Epithelial cell of proximal tubule (primary cell): ENCODE measurements at places on chromosomes 5 and 9.

GRCh38 chr5:113218200-113218599 is 216.6 kb downstream of the TSSK1B start:
- DNase-seq, result no peak

GRCh38 chr9:108093773-108094675 is 604.5 kb upstream of the KLF4 start:
- peak; percentile 88 for DNase-seq

GRCh38 chr9:121807823-121808278 is 156.4 kb downstream of the DAB2IP start:
- DNase-seq, result no peak

DNA sequence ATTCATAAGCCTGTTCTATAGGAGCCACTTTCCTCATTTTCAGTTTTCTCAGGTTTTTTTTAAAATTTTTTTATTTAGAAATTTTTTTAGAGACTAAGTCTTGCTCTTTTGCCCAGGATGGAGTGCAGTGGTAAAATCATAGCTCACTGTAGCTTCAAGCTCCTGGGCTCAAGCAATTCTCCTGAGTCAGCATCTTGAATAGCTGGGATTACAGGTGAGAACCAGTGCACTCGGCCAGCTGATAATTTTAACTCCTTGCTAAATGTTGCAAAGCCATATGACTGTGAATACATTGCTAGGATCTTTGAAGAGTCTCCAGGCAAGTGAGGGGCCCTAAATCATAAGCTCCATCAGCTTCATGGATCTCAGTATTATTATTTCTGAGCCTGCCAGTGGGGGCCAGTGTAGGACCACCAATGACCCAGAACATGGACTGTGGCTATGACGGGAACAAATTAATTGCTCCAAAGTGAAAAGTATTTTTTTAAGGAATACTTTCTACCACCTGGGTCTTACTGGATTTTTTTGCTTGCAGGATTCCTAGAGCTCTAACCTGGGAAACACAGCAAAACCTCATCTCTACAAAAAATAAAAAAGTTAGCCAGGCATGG is 5.7 kb upstream of the GAPVD1 start:
- no peak for DNase-seq

DNA sequence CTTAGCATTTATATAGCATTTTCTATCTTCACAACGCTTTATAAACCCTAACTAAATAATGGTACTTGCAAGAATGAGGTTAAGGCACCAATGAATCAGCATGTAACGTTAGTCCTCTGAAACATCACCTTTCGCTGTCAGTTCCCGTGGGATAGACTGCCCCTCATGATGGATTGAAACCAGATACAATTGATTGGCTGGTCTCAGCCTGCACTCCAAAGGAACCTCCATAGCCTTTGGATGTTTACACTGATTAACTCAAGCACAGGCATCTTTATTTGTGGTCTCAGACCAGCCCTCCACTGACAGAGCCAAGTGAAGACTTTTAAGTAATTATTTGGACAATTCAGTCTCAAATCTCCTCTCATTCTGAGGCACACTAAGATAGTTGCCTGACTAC is 1339.4 kb upstream of the WWC1 start:
- DNase-seq, result no peak

GRCh38 chr5:146877783-146878475 is 628 bp downstream of the PPP2R2B start:
- DNase-seq, result no peak

- DNase-seq, result no peak
These were observed 210.5 kb downstream of the GRIA1 start for GRCh38 chr5:153700940-153701339.

- DNase-seq, result no peak
These were observed 735 bp downstream of the IDNK start for GRCh38 chr9:83623679-83624076.

GRCh38 chr5:175870820-175871447 is 444 bp upstream of the CPLX2 start:
- no peak for DNase-seq
